Progenitor cell of endocrine pancreas (in vitro differentiated cells): ENCODE measurements at places on chromosomes 2 and 18. TPM values are rescaled to one million over a fixed set of nuclear protein-coding genes. Genes with fewer than 3 reads are reported as not detected.

- peaks cover 12% of the 10 kb centered on the region for H3K4me1 ChIP-seq
- no peak overlapping the region for H3K4me3 ChIP-seq
- H3K27ac ChIP-seq, result no peak overlapping the region
- DNase-seq, result no peak
These were observed 7.1 kb downstream of the CYP26B1 start for GRCh38 chr2:72140621-72140960.

GRCh38 chr2:219425238-219426067, 7.3 kb downstream of the DES start:
- H3K36me3 ChIP-seq, result no peaks in the 10 kb centered on the region
- no peak for DNase-seq
- H3K4me3 ChIP-seq, result no peak overlapping the region
- no peak overlapping the region for H3K27ac ChIP-seq
- H3K4me1 ChIP-seq, result no peaks in the 10 kb centered on the region
- peaks cover 53% of the 10 kb centered on the region for H3K27me3 ChIP-seq

DNA sequence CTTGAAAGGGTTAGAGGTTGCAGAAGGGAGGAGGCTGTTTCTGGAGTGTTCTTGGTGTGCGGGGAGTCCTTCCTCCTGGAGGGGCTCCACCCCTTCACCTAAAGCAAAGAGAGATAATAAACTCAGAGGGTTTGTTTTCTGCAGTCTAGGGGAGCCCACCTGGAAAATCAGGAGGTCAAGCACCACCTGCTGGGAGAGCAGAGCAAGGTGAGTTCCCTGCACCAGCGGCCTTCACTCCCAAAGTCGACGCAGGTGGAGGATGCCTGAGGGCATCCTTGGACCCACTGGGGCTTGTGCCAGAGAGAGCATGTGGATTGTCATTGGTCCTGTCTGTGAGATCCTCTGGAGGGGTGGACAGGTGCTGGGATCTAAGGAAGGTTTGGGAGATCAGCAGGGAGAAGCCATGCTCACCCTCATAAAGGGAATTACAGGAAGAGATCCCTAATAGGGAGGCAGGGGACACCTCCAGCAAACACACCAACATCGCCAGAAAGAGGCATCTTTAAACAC, 116.7 kb downstream of the KCNF1 start:
- peaks cover 9% of the 10 kb centered on the region for H3K27me3 ChIP-seq
- no peak overlapping the region for H3K27ac ChIP-seq
- DNase-seq, result no peak
- H3K4me3 ChIP-seq, result no peak overlapping the region

DNA sequence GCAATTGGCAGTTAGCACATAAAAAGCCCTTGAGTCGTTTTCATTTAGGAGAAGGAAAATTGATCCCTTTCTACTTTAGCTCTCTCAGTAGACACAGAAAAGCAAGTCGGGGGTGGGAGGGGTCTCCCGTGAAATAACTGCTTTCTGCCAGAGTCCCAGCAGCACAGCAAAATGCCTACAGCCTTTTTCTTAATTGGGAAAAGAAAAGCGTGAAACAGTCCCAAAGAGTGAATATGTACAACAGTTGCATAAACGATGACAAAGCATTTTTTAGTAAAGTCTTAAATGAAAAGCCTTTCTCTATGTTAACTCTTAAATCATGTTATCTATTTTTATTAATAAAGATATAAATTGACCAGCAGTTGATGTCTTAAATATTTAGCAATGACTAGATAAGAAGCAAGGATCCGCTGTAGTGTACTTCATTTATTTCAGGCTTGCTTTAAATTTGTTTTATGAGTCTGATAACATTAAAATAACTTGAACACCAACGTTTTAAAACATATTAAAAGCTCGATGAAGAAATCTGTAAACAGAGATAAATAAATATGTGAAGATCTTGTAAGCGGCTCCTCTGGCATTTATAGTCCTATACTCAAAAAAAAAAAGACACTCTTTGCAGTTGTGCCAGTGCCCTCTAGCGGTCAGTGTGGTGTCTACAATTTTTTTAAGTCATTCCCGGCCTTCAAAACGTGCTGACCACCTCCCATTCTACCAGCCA, 42.3 kb upstream of the ATIC start:
- H3K4me1 ChIP-seq, result peaks cover 14% of the 10 kb centered on the region
- H3K27ac ChIP-seq, result no peak overlapping the region
- H3K36me3 ChIP-seq, result peaks cover 3% of the 10 kb centered on the region

DNA sequence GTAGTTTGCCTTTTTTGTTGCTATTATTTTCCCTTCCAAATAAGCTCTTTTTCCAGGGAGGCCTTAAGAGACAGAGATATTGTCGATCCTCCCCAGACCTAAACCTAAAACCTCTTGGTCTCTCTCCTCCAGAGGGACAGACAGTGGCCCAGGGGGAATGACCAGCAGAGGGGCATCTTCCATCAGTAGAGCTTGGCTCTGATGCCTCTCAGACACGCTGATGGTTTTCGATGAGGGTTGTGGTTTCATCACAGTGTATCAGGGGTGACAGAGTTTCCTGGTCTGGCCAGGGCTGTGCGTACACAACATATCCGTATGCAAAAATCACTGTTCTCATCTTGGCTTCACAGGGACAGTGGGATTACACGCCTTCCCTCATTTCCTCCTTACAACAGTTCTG, 68.6 kb downstream of the GATA6 start:
- no peaks in the 10 kb centered on the region for H3K27me3 ChIP-seq
- no peaks in the 10 kb centered on the region for H3K36me3 ChIP-seq
- peaks cover 27% of the 10 kb centered on the region for H3K4me1 ChIP-seq
- DNase-seq, result no peak
- H3K27ac ChIP-seq, result no peak overlapping the region
- H3K4me3 ChIP-seq, result no peak overlapping the region

- H3K4me3 ChIP-seq, result no peak overlapping the region
- no peak for DNase-seq
- H3K27ac ChIP-seq, result no peak overlapping the region
- H3K36me3 ChIP-seq, result no peaks in the 10 kb centered on the region
- H3K27me3 ChIP-seq, result peaks cover 3% of the 10 kb centered on the region
These were observed 256.5 kb downstream of the CELF4 start for GRCh38 chr18:37309059-37309458.

DNA sequence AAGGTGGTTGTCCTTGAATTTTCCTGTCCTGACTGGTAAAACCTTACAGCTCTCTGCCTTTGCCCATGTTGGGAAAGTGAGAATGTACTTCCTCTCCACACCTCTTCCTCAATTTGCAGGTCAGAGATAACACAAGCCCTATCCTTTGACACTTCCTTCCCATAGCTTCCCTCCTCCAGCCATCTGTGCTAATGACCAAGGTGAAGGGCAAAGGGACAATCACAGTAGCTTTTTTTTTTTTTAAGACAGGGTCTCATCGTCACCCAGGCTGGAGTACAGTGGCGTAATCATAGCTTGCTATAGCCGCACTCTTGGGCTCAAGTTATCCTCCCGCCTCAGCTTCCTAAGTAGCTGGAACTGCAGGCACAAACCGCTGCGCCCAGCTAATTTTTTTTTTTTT, 24.3 kb upstream of the STPG4 start:
- no peak overlapping the region for H3K4me3 ChIP-seq
- H3K27ac ChIP-seq, result no peak overlapping the region
- H3K27me3 ChIP-seq, result peaks cover 13% of the 10 kb centered on the region
- peaks cover 19% of the 10 kb centered on the region for H3K4me1 ChIP-seq
- no peak for DNase-seq

DNA sequence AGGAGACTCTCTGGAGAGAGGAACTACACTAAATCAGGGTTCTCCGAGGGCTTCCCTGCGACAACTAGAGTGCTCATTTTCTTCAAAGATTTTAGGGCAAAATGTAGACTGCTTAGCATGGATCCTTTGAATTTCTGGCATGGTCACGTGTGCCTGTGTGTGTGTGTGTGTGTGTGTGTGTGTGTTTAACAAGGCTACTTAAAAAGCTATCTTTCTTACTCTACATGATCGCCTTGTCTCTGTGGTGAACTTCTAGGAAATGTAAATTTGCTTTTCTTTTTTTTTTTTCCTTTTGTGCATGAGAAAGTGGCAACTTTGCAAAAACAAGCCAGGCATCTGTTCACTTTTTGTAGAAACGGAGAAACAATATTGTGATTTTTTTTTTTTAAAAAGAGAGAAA, 43.9 kb downstream of the SOX11 start:
- H3K36me3 ChIP-seq, result no peaks in the 10 kb centered on the region
- H3K27ac ChIP-seq, result peak overlapping the region; percentile 78
- no peak for DNase-seq
- no peaks in the 10 kb centered on the region for H3K27me3 ChIP-seq
- H3K4me3 ChIP-seq, result no peak overlapping the region

AQP12A gene
- total RNA-seq, result not detected in 2 replicates

EFEMP1 gene
- 37.6 and 43.9 TPM in 2 replicates for total RNA-seq

BOK gene
- 8.0 and 10.2 TPM in 2 replicates for total RNA-seq

SIX2 gene
- total RNA-seq, result 4.0 and 7.0 TPM in 2 replicates

ANKRD39 gene
- 16.1 and 17.4 TPM in 2 replicates for total RNA-seq
